ENCODE measurements at places on chromosomes 3 and 15. TPM values are rescaled to one million over a fixed set of nuclear protein-coding genes. Genes with fewer than 3 reads are reported as not detected.

DNA sequence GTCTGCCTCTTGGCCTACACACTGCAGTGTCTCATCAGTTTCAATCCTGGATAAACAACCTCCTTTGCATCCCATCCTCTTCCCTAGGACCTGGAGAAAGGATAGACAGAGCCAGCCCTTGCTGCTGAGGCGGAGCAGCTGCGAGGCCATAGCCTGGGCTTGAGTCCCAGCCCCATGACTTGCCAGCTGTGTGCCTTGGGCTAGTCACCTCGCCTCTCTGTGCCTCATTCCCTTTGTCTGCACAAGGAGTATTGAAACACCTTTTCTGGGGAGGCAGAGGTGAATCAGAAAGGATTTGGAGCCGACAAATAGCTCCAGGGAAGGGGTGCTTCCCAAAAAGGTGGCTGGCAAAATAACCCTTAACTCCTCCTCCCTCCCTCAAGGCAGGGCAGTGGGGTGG, 65.0 kb upstream of the SLC6A1 start:
- no peak for DNase-seq

GRCh38 chr15:45884755-45885445, 250.1 kb downstream of the SQOR start:
- DNase-seq = no peak

- DNase-seq = no peak
Observed at GRCh38 chr15:91520850-91521249, 332.7 kb upstream of the SLCO3A1 start.

DNA sequence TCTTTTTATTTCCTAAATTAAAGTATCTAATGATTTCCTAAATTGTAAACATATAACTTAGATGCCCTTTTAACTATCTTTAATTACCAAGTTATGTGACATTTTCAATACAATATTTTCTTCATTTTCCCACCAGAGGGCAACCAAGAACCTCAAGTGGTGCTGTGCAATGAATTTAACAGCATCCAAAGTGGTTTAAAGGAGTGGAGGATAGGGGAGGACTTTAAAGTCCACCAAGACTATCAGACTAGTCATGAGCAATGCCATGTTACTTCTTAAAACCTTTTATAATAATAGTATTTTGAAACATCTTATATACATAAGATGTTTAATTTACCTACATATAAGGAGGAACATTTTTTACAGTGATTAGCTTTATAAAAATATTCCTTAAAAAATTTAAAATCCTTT, 74.4 kb downstream of the DLG1 start:
- no peak for DNase-seq

DNA sequence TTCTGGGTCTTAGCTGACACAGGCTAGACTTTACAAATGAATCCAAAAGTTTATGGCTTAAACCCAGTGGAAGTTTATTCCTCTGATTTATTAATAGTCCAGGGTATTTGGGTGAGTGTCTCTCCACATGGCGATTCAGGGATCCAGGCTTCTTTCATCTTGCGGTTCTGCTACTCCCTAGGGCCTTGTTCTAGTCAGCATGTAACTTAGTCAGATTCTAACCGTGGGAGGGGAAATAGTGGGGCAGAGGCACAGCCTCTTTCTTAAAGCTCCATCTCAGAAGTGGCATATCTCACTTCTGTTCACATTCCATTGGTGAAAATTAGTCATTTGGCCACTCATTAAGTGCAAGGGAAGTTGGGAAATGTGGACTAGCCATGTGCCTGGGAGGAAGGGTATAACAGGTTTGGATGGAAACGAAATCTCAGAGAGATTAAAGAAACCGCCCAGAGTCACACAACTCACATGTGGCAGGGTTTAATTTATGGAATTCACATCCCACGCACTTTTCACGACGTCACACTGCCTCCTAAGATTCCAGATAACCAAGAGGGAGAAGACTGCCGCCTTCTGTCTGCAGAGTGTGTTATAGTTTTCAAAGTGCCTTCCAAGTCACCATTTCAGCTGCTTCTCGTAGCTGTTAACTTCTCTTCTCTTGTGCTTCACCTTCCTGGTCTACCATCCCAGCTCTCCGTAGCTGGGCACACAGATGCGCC, 11.4 kb upstream of the RASGRF1 start:
- DNase-seq = no peak

DNA sequence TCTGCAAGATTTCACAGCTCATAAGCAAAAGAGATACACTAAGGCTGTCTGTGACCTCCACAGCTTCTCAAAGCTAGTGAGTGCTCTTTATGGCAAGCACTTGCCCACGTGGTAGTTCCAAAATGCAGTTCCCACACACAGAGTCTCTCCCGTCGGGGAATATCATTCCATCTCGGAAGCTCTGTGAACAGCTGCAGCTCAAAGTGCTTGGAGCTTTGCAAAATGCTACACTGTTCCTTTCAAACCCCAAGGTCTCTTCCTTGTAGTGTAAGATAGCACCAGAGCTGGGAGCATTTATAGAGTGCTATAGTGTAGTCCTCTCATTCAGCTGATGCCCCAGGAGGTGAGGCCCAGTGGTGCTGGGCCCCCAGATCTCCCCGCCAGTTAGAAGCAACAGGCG, 36.1 kb downstream of the ST6GAL1 start:
- DNase-seq = no peak

- DNase-seq = no peak
Observed at GRCh38 chr3:184873141-184873540, 61.2 kb downstream of the VPS8 start.

GRCh38 chr15:100911086-100911485, 8.1 kb upstream of the LRRK1 start:
- no peak for DNase-seq

GRCh38 chr3:194711913-194712312, 26.2 kb downstream of the FAM43A start:
- DNase-seq = no peak

- peak; percentile 48 for DNase-seq
Observed at GRCh38 chr3:46675843-46676567, 17.5 kb downstream of the ALS2CL start.

GRCh38 chr3:153357436-153357835, 195.4 kb downstream of the RAP2B start:
- no peak for DNase-seq

DNA sequence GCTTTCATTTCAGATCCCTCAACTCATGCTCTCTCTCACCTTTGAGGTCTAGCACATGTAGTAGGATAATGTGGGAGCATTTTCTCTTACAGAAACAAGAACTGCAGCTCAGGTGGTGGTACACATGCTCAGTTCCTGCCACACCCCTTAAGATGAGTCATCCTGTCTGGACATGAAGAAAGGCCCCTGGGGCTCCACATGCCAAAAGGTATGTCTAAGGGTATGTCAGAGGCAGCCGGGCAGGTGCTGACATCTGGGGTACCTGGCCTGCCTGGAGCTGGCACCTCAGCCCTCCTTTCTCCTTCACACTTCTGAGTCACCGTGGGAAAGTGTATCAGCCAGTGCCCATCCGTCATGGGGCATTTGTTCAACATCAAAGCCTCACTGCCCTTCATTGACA, 209.9 kb downstream of the OCA2 start:
- no peak for DNase-seq

DNA sequence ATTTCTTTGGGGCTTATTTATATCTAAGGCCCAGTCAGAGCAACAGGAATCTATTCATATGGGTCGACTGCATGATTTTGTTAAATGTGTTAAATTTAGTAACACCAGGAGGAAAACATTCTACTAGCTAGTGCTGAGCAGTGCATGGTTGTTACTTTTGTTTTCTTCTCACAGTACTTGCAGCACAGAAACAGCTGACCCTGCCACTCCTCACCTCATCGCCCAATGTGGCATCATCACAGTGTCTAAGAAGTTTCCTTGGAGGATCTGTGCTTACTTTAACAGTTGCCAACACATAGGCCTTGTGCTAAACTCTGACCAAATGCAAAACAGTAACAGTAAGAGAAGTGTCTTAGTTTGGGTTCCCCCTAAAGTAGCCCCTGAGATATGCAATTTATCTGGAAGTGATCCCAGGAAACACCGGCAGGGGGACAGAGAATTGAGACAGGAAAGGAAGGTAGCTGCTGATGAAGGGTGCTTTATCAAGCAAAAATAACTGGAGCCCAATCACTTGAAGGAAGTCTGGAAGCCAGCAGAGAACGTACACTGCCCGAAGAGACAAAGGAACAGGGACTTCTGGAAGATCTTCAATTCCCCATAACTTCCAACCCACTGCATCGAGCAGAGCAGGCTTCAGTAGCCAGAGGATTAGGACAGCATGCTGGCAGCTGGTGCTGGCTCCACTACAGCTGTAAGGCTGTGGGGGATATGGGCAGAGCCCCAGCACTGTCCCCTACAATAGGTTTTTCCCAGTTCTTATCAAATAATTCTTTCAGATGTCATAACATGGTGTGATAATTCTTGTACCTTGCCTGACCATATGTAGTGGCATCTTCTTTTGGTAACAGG, 36.0 kb upstream of the ULK4 start:
- no peak for DNase-seq

GNAT1 gene
- not detected for total RNA-seq

SPATA12 gene
- total RNA-seq = not detected

PLSCR2 gene
- total RNA-seq = not detected

SLC12A1 gene
- not detected for total RNA-seq

All from Right ventricle myocardium inferior (tissue), 1 donor.